ENCODE measurements at places on chromosomes 1 and 21.

DNA sequence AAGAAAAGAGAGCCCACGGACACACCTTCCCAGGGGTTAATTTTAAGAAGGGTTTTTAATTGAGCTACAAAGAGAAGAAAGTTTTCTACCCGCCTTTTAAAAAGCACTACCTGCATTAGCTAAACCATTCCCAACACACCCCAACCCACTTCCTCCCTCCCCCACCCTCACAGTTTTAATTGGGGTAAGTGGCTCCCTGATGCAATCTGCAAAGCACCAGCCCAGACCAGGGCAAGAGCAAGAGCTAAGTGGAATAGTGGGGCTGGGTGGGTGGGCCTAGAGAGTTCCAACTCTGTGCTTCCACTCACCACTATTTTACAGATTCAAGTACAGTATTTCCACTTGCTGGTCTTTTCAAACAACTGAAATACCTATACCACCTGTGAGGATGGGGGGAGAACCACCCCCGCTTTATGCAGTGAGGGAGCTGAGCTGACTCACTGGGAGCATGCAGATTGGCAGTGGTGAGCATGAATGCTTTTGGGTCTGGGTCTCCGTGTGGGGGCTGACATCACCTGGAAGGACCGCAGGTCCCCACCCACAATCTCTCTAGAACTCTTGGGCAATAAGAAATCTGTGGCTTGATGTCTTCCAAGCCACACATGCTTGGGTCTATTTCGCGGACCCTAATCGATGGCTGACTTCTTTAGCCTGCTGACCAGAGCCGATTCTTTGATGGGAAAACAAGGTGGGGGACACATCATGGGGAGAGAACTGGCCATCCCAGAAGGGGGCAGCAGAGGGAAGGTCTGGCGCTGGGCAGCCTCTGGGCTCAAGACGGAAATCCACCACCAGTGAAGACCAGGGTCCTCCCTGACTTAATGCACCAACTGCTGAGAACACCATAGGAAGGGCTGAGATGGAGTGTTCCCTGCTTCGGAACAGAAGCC is 95.5 kb downstream of the SSBP3 start:
- peak; percentile 4 for DNase-seq

DNA sequence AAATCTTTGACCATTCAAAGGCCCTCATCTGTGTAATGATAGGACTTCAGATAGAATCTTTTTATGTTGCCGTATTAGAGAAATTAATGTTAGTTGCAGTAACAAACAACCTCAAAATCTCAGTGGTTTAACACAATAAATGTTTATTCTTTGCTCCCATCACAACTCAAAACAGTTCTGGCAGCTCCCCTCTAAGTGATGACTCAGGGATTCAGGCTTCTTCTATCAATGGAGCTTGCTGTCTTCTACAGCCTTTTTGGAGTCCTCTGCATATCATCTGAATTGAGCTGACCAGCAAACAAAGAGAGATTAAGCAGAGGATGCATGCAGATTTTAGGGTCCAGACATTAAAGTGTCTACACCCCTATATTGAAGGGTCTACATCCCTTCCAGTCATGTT is 59.1 kb upstream of the RAB3GAP2 start:
- DNase-seq = no peak

DNA sequence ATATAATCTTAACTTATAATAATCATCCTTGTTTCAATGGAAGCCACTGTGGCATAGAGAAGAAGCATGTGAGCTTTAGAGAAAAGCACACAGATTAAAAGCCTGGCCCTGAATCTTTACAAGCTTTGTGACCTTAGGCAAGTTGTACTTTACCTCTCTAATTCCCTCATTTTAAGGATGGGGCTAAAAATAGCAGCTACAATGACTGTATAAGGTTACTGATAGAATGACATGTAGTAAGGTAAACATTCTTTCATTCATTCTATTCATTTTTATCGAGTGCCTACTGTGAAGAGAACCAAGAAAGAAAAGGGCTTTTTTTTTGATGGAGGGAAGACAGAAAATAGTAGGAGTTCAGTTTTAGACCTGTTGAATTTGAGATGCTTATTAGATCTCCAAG is 25.6 kb downstream of the CDKN2C start:
- no peak for DNase-seq

DNA sequence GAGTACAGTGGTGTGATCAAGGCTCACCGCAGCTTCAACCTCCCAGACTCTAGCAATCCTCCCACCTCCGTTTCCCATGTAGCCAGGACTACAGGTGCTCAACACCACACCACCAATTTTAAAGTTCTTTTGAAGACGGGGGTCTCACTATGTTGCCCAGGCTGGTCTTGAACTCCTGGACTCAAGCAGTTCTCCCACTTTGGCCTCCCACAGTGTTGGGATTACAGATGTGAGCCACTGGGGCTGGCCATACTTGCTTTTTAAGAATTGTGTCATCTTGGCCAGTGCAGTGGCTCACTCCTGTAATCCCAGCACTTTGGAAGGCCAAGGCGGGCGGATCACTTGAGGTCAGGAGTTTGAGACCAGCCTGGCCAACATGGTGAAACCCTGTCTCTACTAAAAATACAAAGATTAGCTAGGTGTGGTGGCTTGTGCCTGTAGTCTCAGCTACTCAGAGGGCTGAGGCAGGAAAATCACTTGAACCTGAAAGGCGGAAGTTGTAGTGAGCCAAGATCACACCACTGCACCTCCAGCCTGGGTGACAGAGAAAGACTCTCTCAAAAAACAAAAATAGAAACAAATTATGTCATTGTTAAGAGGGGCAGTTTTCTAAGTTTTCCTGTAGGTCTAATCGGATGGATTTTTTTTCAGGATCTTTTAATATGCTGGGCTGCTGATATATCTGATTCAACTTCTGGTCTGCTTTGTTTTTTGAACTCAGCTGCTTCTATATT is 18.7 kb downstream of the AK4 start:
- no peak for DNase-seq

DNA sequence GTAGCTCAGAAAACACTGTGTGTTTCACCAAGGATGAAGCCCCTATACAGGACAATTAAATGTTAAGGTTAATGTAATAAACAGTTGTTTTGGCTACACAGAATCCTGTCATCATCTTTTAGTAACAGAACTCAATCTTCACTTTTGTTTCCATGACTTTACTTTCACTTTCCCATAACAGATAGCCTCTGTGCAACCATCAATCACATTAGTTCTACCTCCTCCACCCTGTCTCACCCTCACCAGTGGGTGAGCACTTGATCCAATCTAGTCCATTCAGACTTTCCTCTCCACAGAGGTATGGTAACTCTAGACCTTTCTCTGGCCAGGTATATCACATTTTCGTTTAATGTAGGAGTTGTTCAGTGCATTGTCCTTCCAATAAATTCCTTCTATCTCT is 1018.5 kb downstream of the ADGRL2 start:
- DNase-seq = no peak

DNA sequence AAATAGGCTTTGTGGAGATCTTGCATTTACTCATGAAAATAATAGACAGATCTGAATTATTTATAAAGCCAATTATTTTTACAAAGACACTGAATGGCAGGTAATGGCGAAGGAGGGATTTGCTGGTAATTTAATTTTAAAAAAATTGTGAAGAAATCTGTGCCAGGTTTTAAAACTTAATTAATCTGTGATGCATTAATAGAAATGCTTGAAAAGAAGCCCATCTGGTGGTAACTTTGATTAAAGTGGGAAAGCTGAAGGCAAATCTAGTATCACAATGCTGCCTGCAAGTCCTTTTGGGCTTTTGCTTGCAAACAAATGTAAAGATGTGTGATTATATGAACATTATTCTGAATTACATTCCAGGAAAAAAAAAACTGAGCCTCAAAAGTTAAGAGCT is 433.2 kb upstream of the DEPDC1 start:
- DNase-seq = no peak

DNA sequence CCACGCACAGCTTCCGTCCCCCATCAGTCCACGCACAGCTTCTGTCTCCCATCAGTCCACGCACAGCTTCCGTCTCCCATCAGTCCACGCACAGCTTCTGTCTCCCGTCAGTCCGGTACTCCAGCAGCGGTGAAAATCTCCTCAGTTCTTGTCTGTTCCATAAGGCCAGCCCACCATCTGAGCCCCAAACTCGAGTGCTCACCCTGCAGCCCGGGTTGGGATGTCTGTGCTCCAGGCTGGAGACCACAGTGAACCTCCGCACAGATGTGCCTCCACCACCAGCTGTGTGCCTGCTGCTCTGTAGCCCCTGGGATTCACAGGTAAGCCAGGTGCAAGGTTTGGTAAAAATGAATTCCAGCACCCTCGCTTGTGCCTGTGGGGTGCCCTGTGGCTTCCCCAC is 258.6 kb downstream of the NPHP4 start:
- DNase-seq = no peak

GRCh38 chr1:93992954-93993353 is 83.7 kb upstream of the GCLM start:
- no peak for DNase-seq

- DNase-seq = no peak
Observed at GRCh38 chr1:9842073-9842711, 18.4 kb upstream of the CLSTN1 start.
